ENCODE measurements at places on chromosomes 5 and 9.

DNA sequence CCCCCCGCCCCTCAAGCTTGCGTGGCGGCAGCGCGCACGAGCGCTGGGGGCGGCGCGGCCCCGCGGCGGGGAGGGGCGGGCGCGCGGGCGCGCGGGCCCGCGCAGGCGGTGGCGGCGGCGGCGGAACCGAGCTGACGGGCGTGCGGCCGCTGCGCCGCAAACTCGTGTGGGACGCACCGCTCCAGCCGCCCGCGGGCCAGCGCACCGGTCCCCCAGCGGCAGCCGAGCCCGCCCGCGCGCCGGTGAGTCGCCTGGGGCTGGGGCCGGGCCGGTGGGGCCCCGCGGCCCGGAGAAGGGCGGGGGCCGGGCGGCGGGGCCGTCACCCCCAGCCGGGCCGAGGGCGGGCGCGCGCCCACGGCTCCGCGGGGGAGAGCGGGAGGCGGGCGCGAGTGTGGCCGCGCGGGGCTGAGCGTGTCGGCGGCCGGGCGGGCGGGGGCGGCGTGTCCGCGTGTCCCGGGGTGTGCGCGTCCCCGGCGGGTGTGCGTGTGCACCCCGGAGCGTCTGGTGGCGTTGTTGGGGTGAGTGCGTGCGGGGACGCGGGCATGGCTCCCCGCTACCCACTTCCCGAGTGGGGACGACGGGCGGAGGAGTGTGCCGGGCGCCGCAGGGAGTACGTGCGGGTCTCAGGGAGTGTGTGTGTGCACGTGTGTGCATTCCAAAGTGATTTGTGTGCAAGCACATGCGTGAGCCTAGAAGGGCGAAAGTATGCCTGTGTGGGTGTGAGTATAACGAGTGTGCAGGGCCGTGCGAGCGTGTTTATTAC lies at the start of gene NEK6:
NEK6 (plus strand) TSS at position 106 of the 763 bp plus-strand sequence. CDS start 44,016 bp downstream, outside the sequence.
- no peak for DNase-seq

- DNase-seq = peak; percentile 41
These were observed 872 bp downstream of the TXNDC15 start for GRCh38 chr5:134874831-134875655.

GRCh38 chr9:127116088-127116726 lies 6.2 kb downstream of the ANGPTL2 start:
- DNase-seq = no peak

DNA sequence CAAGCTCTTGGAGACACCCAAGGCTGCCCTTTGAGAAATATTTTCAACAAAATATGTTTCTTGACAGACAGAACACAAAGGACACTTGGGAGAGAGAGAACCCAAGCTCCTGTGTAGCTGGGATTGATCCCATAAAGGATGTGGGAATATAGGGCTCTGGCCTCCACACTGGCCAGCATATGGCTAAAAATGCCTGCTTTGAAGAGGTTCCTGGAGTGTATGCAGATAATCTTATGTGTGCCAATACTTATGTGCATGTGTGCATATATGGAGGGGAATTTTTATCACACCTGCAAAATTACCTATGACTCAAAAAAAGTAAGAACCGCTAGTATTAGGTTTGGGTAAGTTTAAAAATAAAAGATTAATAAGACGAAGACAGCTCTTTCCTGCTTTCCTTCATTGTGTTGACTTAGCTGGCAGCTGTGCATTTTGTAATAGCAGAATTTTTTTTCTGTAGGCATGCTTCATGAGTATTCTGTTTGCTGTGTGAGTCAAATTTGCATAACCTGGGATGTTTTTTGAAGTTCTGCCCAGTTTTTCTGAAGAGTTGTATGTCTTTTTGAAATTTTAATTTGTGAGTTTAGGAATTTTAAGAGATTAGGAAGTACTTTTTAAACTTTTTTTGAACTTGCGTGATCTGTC lies 42.6 kb downstream of the HACD4 start:
- no peak for DNase-seq

DNA sequence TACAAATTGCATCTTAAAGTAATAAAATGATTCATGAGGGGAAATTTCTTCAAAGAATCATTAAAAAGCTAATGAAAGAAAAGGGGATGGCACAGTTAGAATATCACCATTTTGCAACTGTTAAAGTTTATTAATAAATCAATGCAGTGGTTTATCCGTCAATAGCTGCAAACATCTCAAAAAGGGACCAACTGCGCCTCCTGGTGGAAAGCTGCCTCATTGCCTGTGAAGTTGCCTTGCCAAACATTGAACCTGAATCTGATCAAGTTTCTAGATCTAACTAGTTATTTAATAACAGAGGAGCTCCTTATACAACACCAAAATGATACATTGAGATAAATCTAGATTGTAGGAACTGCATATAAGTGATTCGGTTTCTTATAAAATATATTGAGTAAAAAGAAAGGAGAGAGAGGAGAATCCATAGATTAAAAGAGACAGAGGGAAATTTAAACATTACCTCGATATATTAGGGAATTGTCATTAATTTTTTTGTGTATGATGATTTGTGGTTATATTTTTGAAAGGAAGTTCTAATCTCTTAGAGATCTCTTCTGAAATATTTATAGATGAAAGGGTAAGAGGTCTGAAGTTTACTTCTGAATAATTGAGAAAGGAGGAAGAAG lies 6.9 kb upstream of the NDUFB6 start:
- DNase-seq = peak; percentile 47

Measured in renal pelvis (tissue), 12 donors.